ENCODE measurements at places on chromosomes 7 and 10.

GRCh38 chr10:116919706-116920105 is 70.4 kb downstream of the ENO4 start:
- no peak for DNase-seq

DNA sequence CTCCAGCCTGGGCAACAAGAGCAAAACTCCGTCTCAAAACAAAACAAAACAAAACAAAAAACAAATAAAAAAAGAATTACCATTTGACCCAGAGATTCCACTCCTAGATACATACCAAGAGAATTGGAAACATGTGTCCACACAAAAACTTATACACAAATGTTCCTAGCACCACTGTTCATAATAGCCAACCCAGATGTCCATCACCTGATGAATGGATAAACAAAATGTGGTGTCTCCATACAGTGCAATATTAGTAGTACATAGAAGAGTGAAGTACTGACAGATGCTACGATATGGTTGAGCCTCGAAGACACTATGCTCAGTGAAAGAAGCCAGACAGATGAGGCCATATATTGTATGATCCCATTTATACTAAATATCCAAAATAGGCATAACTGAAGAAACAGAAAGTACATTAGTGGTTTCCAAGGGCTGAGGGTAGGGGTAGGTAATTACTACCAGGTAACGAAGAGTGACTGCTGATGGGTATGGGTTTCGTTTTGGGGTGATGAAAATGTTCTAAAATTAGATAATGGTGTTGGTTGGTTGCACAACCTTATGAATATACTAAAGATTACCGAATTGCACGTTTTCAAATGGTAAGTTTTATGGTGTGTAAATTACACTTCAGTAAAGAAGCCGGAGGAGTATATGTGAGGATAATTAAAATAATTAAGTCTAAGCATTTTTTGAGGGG is 20.0 kb downstream of the MYO1G start:
- DNase-seq = no peak

DNA sequence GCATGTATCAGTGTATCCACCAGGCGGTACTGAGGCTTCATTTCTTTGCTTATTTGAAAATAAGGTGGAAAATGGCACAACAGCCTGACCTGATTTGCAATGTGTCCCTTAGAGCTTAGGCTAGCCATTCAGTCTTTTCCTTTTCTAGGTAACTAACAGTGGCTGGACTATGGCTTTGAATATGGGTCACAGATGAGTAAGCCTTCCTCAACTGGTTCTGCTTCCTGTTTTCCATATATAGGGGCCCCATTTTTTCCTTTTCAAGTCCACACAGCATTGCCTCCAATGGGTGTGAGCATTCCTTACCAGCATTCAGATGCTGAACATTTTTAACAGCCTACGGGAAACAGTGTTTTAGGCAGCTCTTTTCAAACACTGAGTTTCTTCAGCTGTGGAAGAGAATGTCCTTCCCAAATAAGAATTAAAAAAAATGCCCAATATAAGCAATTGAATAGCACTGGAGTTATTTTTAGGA is 3.9 kb upstream of the ITGB1 start:
- no peak for DNase-seq

- DNase-seq = peak; percentile 63
These were observed 27.5 kb downstream of the DLG5 start for GRCh38 chr10:77899080-77899477.

DNA sequence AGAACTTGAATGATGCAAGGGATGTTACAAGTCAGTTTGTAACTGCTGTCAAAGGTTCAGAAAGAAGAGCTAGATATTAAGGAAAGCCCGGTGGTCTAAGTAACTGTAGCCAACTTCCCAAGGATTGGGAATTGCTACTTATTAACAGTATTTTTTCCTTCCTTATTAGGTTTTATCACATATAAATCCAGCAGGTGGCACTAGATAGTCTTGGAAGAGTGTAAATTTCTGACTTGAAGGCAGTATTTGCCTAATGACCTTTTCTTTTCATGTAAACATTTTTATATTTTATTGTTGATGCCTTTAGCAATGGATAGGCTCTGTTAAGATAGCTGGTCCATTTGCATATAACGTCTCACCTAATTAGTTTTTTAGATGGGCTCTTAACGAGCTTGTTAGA is 51.2 kb downstream of the ANLN start:
- DNase-seq = peak; percentile 49

DNA sequence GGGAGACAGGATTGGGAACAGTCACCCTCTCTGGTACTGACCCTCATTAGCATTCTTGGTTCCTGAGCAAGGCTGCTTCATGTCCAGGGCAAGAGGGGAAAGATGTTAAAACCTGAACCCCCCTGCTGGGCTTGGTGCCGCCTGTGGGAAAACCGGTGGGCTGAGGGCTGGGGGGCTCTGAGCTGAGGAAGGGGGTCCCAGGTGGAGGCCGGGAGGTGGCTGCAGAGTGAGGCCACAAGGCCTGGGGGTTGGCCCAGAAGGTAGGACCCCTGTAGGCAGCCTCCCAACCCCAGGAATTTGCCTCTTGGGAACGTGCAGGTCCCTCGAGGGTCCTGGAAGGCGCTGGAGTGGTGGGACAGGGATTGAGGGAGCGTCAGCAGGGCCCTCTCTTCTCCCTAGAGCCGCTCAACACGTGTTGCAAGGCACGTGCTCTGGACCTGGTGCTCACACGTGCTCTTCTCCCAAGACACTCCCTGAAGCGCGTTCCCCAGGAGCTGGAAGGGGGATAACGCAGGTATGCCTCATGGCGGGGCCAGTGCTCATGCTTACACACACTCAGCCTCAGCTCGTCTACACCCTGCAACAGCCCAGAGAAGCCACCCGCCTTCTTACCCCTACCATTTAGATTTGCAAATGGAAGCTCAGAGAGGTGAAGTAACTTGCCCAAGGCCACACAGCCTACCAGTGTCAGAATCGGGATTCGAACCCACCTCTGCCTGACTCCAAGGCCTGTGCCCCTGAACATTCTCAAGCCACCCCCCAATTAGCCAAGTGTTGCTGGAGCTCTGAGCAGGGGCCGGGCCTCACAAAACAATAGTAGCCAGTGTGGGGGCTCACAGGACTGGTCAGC is 64.4 kb downstream of the LHPP start:
- DNase-seq = no peak

DNA sequence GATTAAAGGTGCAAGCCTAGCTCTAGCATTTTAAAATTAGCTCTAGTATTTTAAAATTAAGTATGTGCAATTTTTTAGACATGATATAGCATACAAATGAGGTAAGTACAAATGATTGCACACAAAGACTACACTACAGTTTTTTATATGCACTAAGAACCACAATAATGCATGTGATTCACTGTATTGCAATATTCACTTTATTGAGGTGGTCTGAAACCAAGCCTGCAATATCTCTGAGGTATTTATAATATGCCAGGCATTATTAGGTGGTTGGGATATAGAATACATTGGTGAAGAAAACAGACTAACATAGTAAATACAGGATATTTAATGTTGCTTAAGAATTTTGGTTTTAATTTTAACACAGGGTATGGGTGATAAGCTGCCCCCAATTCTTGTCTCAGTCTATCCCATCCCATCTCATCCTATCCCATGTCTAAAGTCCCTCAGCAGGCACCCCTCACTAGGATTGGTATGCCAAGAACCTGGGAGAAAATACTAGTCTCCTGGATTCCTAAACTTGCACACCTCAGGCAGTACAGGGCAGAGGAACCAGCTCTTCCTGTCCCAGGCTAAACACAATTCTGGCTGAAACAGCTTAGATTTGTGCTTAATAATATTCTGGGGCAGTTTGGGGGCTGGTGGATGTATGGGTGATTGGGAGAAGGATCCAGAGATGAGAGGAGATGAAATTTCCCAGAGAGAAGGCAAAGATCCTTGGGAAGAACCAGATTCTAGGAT is 90.4 kb downstream of the HIPK2 start:
- DNase-seq = no peak

GRCh38 chr7:106260136-106260561 is 24.6 kb downstream of the NAMPT start:
- no peak for DNase-seq

- DNase-seq = peak; percentile 94
These were observed 2.9 kb upstream of the LCOR start for GRCh38 chr10:96829029-96829773.

DNA sequence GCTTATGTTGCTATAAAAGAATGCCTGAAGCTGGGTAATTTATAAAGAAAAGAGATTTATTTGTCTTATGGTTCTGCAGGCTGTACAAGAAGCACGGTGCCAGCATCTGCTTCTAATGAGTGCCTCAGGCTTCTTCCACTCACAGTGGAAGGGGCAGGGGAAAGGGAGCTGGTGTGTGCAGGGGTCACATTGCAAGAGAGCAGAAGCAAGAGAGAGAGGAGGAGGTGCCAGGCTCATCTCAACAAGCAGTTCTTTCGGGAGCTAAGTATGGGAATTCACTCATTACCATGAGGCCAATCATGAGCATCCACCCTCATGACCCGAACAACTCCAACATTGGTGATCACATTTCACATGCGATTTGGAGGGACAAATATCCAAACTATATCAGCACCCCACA is 17.2 kb upstream of the SLK start:
- no peak for DNase-seq

DNA sequence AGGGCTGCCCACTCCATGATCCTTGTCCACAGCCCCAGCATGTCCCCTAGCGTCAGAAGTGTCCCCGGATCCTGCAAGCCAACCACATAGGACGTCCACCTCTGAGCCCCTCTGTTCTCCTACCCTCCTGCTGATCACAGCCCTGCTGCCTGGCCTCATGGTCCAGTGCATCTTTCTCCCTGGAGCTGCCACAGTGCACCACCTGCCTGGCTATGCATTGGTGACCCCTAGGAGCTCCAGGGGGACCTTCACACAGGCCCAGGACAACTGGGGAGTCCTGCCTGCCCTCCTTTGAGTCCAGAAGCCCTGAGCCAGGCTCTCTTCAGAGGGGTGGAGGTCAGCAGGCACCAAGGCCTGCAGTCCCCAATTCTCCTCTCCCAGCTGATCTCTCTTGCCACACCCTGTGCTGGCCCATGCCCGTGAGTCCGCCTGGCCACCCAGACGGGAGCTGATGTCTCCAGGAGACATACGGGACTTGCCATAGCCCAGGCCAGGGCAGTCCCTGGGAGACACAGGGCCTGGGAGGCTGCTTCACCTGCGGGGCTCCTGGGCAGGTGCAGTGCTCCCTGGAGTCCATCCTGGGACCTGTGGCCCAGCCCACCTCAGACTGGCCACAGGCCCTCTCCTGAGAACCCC is 77.4 kb upstream of the RET start:
- no peak for DNase-seq

GRCh38 chr7:131934452-131934851 is 378.0 kb upstream of the PODXL start:
- DNase-seq = no peak

GRCh38 chr7:31991406-31991805 is 78.8 kb downstream of the PDE1C start:
- DNase-seq = no peak

- DNase-seq = no peak
These were observed 362.2 kb upstream of the SHH start for GRCh38 chr7:156174428-156174827.

DNA sequence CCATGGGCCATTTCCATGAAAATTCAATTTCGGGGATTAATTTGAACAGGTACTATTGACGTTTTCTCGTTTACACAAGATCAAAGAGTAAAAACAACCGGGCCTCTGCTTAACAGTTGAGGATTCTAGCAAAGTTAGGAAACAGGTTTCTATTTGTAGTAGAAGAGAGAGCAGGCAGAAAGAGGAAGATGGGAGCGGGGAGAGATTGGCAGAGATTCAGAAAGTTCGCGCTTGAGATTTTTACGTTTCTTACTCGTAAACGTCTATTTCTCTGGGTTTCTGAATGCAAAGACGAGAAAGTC is 571 bp upstream of the VWC2 start:
- DNase-seq = no peak

- DNase-seq = no peak
These were observed 318.5 kb downstream of the WDR37 start for GRCh38 chr10:1374511-1375345.

DNA sequence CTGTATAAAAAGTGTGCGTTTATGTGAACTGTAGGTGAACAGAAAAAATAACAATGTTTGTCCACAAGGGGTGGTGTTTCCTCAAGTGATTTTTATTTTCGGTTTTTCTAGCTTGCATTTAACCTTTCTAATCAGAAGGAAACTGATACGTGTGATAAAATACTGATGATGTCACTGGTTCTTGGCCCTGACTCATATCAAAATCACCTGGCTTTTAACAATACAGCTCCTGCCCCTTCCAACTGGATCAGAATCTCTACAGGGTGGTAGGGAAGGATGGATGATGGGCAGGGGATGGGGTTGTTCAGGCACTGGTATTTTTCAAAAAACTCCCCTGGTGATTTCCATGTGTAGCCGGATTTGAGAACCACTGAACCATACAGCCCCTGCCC is 10.9 kb downstream of the NPFFR1 start:
- peak; percentile 30 for DNase-seq

GRCh38 chr10:79447911-79448731 is 2.7 kb upstream of the ZCCHC24 start:
- no peak for DNase-seq

GRCh38 chr10:78319371-78319770 is 285.7 kb downstream of the RPS24 start:
- no peak for DNase-seq

- DNase-seq = no peak
These were observed 86.7 kb upstream of the IKZF1 start for GRCh38 chr7:50217821-50218281.

DNA sequence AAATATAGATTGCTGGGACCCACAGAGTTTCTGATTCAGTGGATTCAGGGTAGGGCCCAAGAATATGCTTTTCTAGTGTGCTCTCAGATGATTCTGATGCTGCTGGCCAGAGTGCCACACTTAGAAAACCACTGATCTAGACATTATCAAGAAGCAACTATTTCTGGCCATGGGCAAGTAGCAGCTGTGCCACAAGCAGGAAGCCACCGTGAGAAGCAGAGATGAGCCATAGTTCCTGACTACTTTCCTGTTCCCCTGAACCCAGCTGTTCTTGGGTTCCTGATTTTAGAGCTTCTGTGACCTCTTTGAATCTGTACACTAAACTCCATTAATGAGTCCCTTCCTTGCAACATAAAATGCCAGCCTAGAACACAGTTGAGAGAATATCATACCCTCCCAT is 38.1 kb upstream of the PIK3AP1 start:
- DNase-seq = no peak

DNA sequence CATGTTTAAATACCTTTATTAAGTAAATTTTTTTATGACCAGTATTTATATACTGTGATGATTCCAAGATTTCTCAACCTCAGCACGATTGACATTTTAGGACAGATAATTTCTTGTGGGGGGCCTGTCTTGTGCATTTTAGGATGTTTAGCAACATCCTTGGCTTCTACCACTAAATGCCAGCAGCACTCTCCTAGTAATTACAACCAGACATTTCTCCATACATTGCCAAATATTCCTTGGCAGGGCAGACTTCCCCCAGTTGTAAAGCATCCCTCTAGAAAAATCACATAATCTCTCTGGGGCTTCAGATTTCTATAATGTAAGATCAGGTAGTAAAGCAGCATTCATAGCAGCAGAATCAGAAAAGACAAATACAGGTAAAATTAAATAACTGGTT is 7.8 kb upstream of the LIPM start:
- no peak for DNase-seq

DNA sequence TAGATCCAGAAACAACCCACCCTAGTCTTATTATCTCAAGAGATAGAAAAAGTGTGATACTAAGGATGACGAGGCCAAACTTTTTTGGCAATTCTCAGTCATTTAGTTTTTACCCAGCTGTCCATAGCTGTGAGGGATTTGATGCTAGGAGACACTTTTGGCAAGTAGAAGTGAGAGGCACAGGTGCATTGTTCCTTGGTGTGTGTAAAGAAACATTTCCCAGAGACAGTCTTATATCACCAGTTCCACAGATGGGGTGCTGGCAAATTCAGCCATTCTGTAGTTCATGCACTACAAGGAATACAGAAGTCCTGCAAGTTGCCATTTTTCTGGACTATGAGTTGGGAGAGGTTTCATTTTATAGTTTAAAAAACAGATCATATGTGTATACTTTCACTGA is 403.3 kb upstream of the GHITM start:
- no peak for DNase-seq
